ENCODE measurements at places on chromosomes 5 and 9. TPM values are rescaled to one million over a fixed set of nuclear protein-coding genes. Genes with fewer than 3 reads are reported as not detected.

DNA sequence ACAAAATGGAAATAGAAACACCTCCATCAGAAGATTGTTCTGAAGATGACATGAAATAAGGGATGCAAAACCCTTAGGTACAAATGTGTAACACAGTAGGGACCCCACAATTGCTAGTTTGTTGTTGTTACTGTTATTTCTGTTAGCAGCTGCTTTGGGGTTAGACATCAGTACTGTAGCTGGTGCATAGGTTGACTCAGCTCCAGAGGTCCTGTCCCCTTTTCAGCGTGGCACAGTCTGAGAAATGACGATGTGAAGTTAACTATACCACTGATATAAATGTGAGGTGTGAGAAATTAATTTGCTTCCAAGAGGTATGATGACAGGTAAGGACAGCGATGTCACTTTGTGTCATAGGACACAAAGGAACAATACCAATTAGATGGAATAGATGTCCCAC, 384.6 kb upstream of the KLF4 start:
- DNase-seq: no peak

DNA sequence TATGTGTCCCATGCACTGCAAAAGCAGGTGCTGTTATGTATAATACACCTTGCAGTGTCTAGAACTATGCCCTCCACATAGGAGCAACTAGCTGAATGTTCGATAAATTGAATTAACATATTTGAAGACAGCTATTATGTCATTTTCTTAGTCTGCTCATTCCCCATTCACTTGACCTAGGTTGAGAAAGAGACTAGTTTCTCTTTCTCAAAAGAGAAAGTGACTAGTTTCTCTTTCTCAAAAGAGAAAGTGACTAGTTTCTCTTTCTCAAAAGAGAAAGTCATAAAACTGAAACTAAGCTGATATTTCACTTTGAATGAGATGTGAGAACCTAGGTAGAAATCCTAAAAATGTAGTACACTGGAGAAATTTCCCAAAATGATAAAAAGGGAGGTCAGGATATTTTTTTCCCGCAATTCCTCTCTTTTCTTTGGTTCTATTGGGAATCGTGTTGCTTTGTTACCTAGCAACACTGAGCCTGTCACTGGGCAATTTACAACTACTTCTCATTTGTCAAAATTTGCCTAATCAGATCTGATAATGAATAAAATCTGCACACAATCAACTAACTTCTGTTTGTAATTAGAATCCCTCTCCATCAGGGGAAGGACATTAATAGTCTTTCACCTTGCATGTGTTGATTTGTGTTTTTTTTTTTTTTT, 132.0 kb upstream of the GRIA1 start:
- DNase-seq: no peak

DNA sequence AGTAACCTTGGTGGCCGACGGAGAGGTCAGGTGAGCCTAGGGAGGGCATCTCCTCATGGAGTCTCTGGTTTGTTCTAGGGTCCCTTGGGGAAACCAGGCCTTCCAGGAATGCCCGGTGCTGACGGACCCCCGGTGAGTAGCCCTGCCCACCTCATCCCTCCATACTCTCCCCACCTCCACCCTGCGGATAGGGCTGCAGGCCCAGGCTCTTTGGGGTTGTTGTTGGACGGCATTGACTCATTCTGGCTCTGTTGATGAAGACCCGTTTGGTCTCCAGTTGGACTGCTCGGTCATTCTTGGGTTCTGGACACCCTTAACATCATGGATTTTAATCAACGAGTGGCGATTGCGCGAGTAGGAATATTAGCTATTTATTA, 112.3 kb upstream of the FCN2 start:
- no peak for DNase-seq

- DNase-seq: peak; percentile 79
Observed at GRCh38 chr9:89519366-89519805, 21.5 kb upstream of the SEMA4D start.

DNA sequence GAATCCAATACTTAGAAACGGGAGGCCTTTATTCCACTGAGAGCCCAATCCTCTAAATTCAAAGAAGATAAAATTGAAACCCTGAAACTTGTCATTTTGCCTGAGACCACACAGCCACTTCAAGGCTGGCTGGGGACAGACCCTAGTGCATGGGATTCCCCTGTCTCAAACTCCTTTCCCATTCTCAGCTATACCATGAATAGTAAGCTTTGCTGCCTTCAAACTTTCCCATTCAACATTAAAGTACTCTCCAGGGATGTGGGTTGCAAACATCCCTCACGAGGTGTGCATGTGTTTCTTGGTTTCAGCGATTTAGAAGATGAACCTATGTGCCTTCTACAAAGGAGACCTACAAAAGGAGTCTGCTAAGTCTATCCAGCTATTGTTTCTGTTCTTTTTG, 64.6 kb downstream of the GABRB2 start:
- no peak for DNase-seq

GRCh38 chr5:167898361-167899042, 392.9 kb upstream of the WWC1 start:
- no peak for DNase-seq

Gene OLFM1
- 15.3 TPM for total RNA-seq

DNA sequence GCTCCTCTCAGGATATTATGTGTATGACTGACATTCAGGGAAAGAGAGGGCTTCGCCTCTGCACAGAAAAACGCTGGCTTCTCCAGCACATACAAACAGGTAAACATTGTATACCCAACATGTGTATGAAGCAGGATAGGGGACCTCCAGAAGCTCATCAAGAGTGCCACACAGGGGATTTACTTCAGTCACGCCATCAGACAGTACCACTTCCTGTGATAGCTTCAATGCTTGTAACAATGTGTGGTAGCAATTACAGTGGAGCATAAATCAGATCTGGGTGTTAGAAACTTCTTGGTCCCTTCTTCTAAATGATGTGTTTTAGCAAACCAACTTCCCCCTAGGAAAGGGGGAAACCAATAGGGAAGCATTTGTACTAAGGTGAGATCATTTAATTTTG, 160.8 kb downstream of the TSSK1B start:
- DNase-seq: no peak

DNA sequence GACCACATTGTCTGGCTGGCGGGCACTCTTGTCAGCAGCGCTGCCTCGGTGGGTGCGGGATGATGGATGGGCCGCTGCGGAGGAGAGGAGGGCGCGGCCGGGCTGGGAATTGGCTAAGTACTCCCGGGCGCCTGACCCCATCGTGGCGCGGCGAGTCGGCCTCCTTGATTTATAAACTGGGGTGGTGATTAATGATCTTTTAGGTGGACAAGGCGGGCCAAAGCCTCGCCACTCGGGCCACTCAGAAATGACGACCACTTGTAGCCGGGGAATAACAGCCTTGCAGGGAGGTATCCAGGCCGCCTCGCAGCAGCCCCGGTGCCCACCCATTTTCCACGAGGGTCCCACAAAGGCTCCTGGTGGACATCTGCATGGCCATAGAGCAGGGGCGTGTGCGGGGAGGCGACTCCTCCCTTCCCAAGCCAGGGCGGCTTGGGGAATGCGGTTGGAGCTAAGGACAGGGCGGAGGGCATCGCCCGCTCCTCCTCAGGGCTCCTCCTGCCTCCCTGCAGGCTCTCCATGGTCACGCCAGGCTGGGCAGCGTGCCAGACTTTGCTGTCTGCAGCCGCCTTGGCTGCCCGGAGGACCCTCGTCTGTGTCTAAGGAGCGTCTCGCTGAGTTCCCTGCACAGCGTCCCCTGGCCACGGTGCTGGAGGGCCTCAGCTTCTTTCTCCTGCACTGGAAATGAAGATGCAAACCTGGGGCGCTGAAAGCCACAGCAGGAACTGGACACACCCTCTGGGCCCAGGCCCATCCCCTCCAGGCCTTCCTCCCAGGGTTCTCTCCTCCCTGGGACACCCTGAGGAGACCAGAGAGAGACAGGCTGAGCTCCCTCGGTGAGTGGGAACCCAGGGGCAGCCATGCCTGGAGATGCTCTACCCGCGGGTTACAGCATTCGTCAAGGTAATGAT, 287.4 kb upstream of the IRX4 start:
- DNase-seq: no peak

GRCh38 chr9:88458716-88459465, 70.6 kb downstream of the SPIN1 start:
- DNase-seq: no peak

Gene HRCT1
- total RNA-seq: 1.8 TPM

Measured in lung microvascular endothelial cell (primary cell).